Spinal cord (tissue), 10 donors: ENCODE measurements at places on chromosomes 6 and 20.

GRCh38 chr20:17666481-17666880, 15.6 kb downstream of the RRBP1 start:
- DNase-seq, result peak; percentile 66
- H3K4me1 ChIP-seq, result peaks cover 4% of the 10 kb centered on the region
- no peaks in the 10 kb centered on the region for H3K36me3 ChIP-seq
- H3K27ac ChIP-seq, result no peak overlapping the region
- no peak overlapping the region for H3K4me3 ChIP-seq

- H3K36me3 ChIP-seq, result no peaks in the 10 kb centered on the region
- no peak overlapping the region for H3K4me3 ChIP-seq
- H3K27me3 ChIP-seq, result no peaks in the 10 kb centered on the region
- H3K4me1 ChIP-seq, result peaks cover 6% of the 10 kb centered on the region
- DNase-seq, result peak; percentile 76
These were observed 69.8 kb upstream of the FAM184A start for GRCh38 chr6:119148098-119148824.

GRCh38 chr6:84065693-84066290, 32.2 kb downstream of the MRAP2 start:
- H3K36me3 ChIP-seq, result no peaks in the 10 kb centered on the region
- no peak overlapping the region for H3K27ac ChIP-seq
- DNase-seq, result no peak
- no peaks in the 10 kb centered on the region for H3K27me3 ChIP-seq

DNA sequence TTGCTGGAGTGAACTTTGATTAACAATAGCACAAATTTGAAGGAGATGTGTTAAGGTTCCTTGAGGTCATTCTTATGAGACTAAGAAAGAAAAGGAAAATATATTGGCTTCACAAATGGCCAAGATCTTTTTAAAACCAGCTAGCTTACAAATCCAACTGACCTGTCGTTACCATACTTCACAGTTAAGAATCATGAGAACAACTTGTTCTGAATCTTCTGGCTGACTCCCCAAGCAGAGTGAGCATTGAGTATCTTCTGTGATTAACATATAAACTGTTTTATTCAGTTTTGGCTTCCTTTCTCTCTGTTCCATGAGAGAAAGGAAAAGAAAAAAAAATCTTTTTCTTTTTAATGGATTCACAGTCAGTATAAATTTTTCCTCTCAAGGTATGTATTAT, 277.1 kb downstream of the KHDC1L start:
- H3K36me3 ChIP-seq, result no peaks in the 10 kb centered on the region
- no peak overlapping the region for H3K27ac ChIP-seq
- no peak overlapping the region for H3K4me3 ChIP-seq
- DNase-seq, result no peak
- no peaks in the 10 kb centered on the region for H3K4me1 ChIP-seq

DNA sequence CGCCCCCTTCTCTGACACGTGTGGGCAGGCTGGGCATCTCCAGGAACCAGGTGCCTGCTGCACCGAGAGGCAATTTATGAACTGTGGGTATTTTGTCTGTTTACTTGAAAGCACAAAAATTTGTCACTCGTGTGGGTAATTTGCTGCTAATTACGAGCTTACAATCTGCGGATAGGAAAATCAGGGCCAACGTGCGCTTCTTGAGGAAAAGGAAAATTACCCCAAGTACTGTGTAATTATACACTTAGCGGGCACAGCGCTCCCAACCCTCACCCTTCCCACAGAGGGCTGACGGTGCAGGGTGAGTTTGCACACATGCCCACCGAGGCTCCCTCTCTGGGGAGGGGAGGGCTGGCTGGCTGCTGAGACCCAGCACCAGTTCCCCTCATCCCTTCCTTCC, 25.3 kb upstream of the MDGA1 start:
- no peaks in the 10 kb centered on the region for H3K27me3 ChIP-seq
- H3K36me3 ChIP-seq, result no peaks in the 10 kb centered on the region
- H3K4me1 ChIP-seq, result peaks cover 9% of the 10 kb centered on the region
- DNase-seq, result peak; percentile 30

GRCh38 chr6:39543095-39543494, 182.1 kb downstream of the KIF6 start:
- no peak for DNase-seq
- no peak overlapping the region for H3K27ac ChIP-seq
- H3K27me3 ChIP-seq, result no peaks in the 10 kb centered on the region

- H3K36me3 ChIP-seq, result no peaks in the 10 kb centered on the region
- no peak overlapping the region for H3K4me3 ChIP-seq
- H3K27ac ChIP-seq, result no peak overlapping the region
- H3K4me1 ChIP-seq, result no peaks in the 10 kb centered on the region
These were observed 6.6 kb upstream of the HEBP2 start for GRCh38 chr6:138397128-138398122.

GRCh38 chr6:44539701-44540355, 152.3 kb downstream of the CDC5L start:
- no peak overlapping the region for H3K4me3 ChIP-seq
- H3K36me3 ChIP-seq, result no peaks in the 10 kb centered on the region
- DNase-seq, result no peak
- H3K27me3 ChIP-seq, result no peaks in the 10 kb centered on the region
- no peak overlapping the region for H3K27ac ChIP-seq

GRCh38 chr20:13068336-13068735, 59.6 kb downstream of the SPTLC3 start:
- no peak overlapping the region for H3K27ac ChIP-seq
- no peaks in the 10 kb centered on the region for H3K36me3 ChIP-seq
- no peaks in the 10 kb centered on the region for H3K4me1 ChIP-seq
- no peak overlapping the region for H3K4me3 ChIP-seq
- no peaks in the 10 kb centered on the region for H3K27me3 ChIP-seq

DNA sequence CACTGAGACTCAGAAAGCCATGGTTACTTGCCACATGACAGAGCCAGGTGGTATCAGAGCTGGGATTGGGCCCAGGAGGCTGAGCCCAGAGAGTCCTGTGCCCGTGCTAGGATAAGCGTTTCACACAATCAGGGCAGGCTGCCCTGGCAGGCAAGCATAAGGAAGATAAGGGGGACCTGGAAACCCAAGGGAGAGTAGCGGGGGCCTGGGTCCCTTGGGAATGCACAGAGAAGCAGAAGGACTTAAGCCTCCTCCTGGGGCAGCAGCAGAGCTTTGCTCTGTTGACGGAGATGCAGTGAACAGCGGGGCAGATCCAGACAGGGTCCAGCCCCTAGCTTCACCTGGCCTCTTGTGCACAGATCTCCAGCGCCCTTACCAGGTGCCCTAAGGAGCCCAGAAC, 8.7 kb downstream of the TRIB3 start:
- H3K4me3 ChIP-seq, result no peak overlapping the region
- peaks cover 40% of the 10 kb centered on the region for H3K36me3 ChIP-seq

DNA sequence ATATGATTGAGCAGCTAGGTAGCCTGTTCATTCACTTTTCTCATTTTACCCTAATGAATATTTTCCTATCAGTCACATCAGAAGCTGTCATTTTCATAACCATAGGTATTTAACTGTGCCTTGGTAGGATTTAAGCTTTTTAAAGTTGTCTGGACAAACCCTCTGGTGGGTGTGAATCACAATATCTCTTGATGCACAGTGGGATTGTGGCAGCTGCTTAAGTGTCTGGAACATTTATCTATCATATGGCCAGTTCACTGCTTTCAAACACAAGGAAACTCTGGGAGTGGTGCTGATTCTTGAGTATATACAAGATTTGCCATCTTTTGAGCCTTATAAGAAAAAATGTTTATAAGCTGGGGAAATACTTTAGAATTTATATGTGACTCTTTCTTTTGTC, 87.0 kb upstream of the SUPT3H start:
- no peaks in the 10 kb centered on the region for H3K27me3 ChIP-seq
- no peak for DNase-seq
- no peak overlapping the region for H3K4me3 ChIP-seq
- H3K27ac ChIP-seq, result no peak overlapping the region
- no peaks in the 10 kb centered on the region for H3K4me1 ChIP-seq

GRCh38 chr20:48223715-48224114, 438.4 kb upstream of the SULF2 start:
- no peak for DNase-seq
- H3K27ac ChIP-seq, result no peak overlapping the region
- H3K36me3 ChIP-seq, result no peaks in the 10 kb centered on the region
- peaks cover 5% of the 10 kb centered on the region for H3K4me1 ChIP-seq

GRCh38 chr20:13530146-13530545, 108.6 kb downstream of the TASP1 start:
- DNase-seq, result no peak
- peaks cover 3% of the 10 kb centered on the region for H3K36me3 ChIP-seq
- no peak overlapping the region for H3K27ac ChIP-seq
- H3K27me3 ChIP-seq, result no peaks in the 10 kb centered on the region

DNA sequence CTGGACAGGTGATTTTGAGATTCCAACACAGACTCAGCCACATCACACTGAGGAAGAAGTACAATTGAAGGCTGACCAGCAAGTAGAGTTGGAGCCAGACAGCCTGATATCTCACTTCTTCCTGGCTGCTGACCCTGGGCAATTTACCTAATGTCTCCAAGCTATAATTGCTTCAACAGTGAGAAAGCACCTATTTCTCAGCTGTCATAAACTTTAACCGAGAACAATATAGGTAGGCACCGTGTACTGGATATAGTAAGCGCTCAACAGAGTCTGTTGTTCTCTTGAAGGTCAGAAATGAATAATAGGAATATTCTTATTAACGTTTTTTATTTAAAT, 28.3 kb downstream of the STX7 start:
- H3K4me3 ChIP-seq, result no peak overlapping the region
- no peaks in the 10 kb centered on the region for H3K27me3 ChIP-seq
- no peaks in the 10 kb centered on the region for H3K4me1 ChIP-seq
- no peaks in the 10 kb centered on the region for H3K36me3 ChIP-seq

DNA sequence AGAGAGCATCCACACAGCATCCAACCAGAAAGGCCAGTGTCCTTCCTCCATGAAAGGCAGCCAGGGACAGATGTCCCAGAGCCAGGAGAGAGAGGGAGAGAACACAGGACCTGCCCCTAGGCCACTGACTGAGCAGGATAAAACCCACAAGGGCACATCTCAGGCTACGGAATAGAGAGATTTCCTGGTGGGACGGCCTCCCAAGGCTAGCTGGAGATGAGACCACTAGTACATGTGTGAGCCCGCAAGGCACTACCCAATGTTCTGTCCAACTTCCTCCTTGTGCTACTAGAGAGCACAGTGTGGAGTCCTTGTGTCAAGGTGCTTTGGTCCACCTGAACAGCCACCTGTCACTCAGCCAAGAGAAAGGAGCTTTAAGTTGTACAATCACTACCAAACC, 44.2 kb downstream of the PLCG1 start:
- peaks cover 35% of the 10 kb centered on the region for H3K36me3 ChIP-seq
- H3K4me1 ChIP-seq, result peaks cover 55% of the 10 kb centered on the region
- no peak for DNase-seq
- no peak overlapping the region for H3K4me3 ChIP-seq
- no peaks in the 10 kb centered on the region for H3K27me3 ChIP-seq

DNA sequence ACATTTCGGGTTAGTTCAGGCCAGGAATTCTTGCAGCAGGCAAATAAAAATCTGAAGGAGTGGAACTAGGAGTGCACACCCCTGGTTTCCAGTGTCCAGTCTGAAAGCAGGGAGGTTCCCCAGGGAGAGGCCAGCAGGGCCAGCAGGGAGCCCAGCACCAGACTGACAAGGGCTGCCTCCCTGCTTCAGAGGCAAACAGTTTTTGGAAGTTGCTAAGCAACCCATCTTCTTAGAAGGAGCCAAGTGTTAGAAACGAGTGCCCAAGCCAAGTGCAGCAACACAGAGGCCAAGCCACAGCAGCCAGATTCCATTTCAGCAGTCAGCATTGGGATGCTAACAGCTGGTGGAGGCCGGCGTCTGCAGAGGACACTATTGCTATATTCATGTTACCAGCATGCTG, 179.1 kb downstream of the SYNDIG1 start:
- H3K4me3 ChIP-seq, result no peak overlapping the region
- H3K27me3 ChIP-seq, result no peaks in the 10 kb centered on the region
- DNase-seq, result peak; percentile 76
- peaks cover 14% of the 10 kb centered on the region for H3K4me1 ChIP-seq

GRCh38 chr6:131400779-131401496, 172.1 kb upstream of the ARG1 start:
- H3K4me1 ChIP-seq, result no peaks in the 10 kb centered on the region
- H3K4me3 ChIP-seq, result no peak overlapping the region
- no peaks in the 10 kb centered on the region for H3K27me3 ChIP-seq
- no peaks in the 10 kb centered on the region for H3K36me3 ChIP-seq
- no peak for DNase-seq

GRCh38 chr20:53647286-53647821, 53.7 kb upstream of the ZNF217 start:
- no peak overlapping the region for H3K4me3 ChIP-seq
- H3K4me1 ChIP-seq, result no peaks in the 10 kb centered on the region
- H3K27me3 ChIP-seq, result no peaks in the 10 kb centered on the region
- H3K36me3 ChIP-seq, result no peaks in the 10 kb centered on the region
- no peak for DNase-seq
- no peak overlapping the region for H3K27ac ChIP-seq

DNA sequence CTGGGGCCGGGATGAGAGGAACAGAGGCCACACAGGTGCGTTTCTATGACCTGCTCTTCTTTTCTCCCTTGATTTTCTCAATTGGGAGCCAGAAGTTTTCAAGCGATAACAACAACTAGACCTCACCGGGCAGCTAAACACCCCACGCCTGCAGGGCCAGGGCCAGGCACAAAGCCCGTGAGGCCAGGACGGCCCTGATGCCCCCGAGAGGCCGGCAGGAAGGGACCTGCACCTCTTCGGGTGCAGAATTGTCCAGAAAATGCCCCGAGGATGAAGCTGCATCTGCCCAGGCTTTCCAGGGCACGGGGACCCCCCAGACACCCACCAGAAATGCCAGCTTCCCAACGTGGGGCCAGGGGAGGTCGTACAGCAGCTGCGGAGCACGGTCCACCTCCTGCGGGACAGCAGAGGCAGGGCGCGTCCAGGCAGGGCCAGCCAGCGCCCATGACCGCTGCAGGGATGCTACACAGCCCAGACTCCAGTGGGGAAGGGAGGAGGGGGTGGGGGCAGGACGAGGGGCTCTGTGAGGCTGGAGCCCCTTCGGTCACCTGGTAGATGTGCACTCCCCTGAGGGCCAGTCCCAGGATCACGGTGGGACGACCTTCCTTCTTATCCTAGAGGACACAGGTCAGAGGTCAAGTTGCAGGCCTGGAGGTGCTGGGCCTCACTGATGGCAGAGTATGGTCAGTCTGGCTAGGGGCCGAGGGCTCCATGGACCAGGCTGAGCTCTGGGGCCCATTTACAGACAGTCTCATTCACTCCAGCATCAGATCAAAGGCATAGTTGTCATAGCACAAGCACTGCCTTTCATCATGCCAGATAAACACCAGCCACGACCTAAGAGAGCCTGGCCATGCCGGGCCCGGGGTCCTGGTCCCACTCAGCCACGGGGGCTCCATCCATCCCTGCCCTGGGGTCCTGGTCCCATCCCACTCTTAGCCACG, 16.4 kb downstream of the FRMD1 start:
- no peaks in the 10 kb centered on the region for H3K36me3 ChIP-seq
- H3K4me1 ChIP-seq, result peaks cover 13% of the 10 kb centered on the region
- H3K27me3 ChIP-seq, result no peaks in the 10 kb centered on the region
- no peak overlapping the region for H3K27ac ChIP-seq

GRCh38 chr6:114421199-114421598, 78.4 kb upstream of the HS3ST5 start:
- no peaks in the 10 kb centered on the region for H3K27me3 ChIP-seq
- no peak overlapping the region for H3K4me3 ChIP-seq
- DNase-seq, result no peak
- no peaks in the 10 kb centered on the region for H3K4me1 ChIP-seq
- no peaks in the 10 kb centered on the region for H3K36me3 ChIP-seq
- no peak overlapping the region for H3K27ac ChIP-seq

GRCh38 chr6:143603455-143603854, 74.3 kb upstream of the PHACTR2 start:
- no peaks in the 10 kb centered on the region for H3K36me3 ChIP-seq
- no peak overlapping the region for H3K27ac ChIP-seq
- no peak for DNase-seq
- no peak overlapping the region for H3K4me3 ChIP-seq
- no peaks in the 10 kb centered on the region for H3K4me1 ChIP-seq
